ENCODE measurements at places on chromosomes 12 and 14.

DNA sequence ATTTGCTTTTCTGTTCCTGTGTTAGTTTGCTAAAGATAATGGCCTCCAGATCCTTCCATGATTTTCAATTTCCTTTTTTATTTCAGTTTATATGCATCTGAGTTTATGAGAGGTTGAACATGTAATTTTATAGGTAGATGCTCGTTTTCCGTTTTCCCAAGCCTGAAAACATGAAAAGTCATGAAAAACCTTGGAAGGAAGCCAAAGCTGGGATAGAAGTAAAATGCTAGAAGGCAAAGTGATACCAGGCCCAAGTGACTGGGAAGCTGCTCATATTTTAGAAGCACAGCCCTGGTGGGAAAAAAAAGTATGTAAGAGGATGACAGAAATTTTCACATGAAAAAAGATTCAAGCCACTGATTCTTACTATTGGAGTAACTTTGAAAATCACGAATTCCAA, 290.8 kb downstream of the PRKD1 start:
- DNase-seq, result no peak

GRCh38 chr12:93852173-93852591, 175.0 kb downstream of the CRADD start:
- no peak for DNase-seq

- no peak for DNase-seq
Observed at GRCh38 chr12:91406920-91407341, 224.3 kb upstream of the DCN start.

GRCh38 chr14:34302654-34303053, 159.4 kb downstream of the SPTSSA start:
- peak; percentile 7 for DNase-seq

GRCh38 chr12:85273381-85274314, 6.4 kb upstream of the ALX1 start:
- DNase-seq, result no peak

GRCh38 chr12:4420138-4420670, 25.4 kb downstream of the FGF6 start:
- no peak for DNase-seq

GRCh38 chr12:46450279-46450748, 77.7 kb upstream of the SLC38A2 start:
- no peak for DNase-seq

DNA sequence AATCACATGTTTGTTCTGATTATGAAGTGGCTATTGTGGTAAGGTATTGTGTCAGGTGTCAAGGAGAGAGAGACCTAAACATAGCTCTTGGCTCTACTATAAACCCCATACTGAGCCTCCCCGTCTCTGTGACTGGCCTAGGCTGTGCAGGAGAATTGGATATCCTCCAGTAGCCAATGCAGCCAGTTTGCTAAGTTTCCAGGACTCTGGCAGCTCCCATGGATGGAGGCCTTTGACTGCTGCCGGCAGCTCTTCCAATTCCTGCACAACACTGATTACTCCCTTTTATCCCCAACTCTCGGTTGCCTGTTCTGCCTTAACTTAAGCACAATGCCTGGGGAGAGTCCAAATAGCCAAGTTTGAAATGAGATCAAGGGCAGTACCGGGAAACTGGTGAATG, 59.3 kb downstream of the ABCC9 start:
- DNase-seq, result no peak

Data from C1 segment of cervical spinal cord (tissue), 14 donors.